Glomerular endothelial cell (primary cell): ENCODE measurements at places on chromosomes 13 and 19. TPM values are rescaled to one million over a fixed set of nuclear protein-coding genes. Genes with fewer than 3 reads are reported as not detected.
A peak's percentile ranks its signal among the peaks of the same experiment; 100 is the strongest.

DNA sequence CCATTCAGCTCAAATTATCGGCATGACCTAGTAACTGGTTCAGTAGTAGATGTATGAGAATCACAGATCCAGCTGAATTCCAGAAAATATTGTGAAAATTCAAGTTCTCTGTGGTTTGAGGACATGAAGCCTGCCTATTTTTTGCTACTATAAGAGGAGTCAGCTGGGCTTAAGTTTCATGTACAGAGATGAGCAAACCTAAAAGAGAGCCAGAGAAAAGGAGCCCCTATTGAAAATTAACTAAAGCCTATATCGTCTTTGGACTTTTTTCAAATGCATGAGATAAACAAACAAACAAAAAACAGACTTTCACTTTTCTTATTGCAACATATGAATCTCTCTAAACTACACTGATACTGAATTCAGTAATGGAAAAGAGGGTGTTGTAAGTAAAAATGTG is 106.8 kb upstream of the SPRY2 start:
- no peak for DNase-seq

DNA sequence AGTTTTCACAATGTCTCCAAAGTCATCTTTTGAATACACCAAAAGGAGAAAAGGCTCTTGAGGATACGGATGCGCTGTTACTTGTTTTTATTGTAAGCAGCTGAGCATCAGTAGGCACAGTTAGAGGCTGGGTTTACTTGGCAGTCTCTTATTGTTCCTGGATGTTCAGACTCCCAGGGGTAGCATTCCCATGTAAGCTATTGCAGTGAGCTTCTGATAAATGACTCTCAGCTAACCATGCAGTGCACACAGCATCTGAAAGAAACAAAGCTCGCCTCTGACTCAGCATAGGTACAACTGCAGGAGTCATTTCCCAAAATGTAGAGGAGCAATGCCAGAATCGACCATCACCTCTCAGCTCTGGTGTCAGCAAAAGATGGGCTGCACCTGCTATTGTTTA is 84.8 kb downstream of the DCT start:
- no peak for DNase-seq

Gene ACTMAP
- 5.7 and 6.7 TPM in 2 replicates for total RNA-seq

Gene CPB2
- total RNA-seq = not detected in 2 replicates

- DNase-seq = no peak
Measured at GRCh38 chr13:66111628-66112027, 1118.5 kb downstream of the PCDH9 start.

Gene MAMSTR
- 0.29 and 1.6 TPM in 2 replicates for total RNA-seq

Gene IZUMO4
- 0.99 and 6.6 TPM in 2 replicates for total RNA-seq

- no peak for DNase-seq
Measured at GRCh38 chr13:113853518-113854237, 10.2 kb downstream of the GAS6 start.

GRCh38 chr13:50334944-50335343 is 319.7 kb downstream of the KCNRG start:
- DNase-seq = peak; percentile 85

Gene GTPBP3
- total RNA-seq = 16.6 and 34.1 TPM in 2 replicates

DNA sequence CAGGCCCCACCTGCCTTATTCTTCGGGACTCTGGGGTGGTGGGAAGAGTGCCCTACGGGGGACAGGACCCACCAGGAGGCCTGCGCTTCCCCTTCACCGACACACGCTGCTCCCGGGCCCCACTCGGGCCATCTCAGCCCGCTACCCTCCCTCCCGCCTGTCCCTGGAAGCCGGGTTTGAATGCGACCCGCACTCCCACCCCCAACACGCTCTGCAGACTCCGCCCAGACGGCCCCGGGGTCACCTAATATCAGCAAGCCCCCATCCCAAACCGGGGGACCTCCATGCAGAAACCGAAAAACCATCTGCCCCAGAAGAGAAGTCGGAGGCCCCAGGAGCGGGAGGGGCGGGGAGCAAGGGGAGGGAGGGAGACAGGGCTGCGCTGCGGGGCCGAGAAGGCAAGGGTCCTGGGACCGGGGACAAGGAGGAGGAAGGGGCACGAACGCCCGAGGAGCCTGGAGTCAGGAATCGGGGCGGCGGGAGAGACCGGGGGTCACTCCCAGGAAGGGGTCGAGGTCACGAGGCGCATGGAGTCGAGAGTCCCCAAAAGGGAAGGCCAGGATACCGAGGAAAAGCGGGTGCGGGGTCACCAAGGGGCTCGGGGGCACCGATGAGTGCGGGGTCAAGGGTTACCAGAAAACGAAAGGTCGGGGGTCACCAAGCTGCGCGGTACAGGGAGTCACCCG is 766 bp downstream of the SBNO2 start:
- DNase-seq = no peak

GRCh38 chr19:48617146-48617937 is 1.6 kb downstream of the RPL18 start:
- DNase-seq = no peak

Gene FAM216B
- total RNA-seq = not detected in 2 replicates

Gene IRF2BP1
- 27.1 and 32.3 TPM in 2 replicates for total RNA-seq

- no peak for DNase-seq
Measured at GRCh38 chr19:55635856-55636440, 4.9 kb upstream of the ZNF580 start.

GRCh38 chr19:51948975-51949374 is 21.7 kb downstream of the ZNF613 start:
- DNase-seq = no peak

GRCh38 chr13:40013554-40013953 is 358.1 kb downstream of the COG6 start:
- no peak for DNase-seq

DNA sequence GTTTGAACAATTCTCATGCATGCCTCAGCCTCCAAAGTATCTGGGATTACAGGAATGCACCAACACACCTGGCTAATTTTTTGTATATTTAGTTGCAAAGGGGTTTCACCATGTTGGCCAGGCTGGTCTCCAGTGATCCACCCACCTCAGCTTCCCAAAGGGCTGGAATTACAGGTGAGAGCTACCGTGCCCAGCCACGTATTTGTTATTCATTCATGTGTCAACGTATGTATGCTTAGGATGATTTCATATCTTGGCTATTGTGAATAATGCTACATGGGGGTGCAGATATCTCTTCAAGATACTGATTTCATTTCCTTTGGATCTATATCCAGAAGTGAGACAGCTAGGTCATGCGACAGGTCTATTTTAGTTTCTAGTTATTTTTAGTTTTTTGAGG is 113.4 kb downstream of the TSHZ3 start:
- DNase-seq = no peak

- DNase-seq = no peak
Measured at GRCh38 chr13:102901615-102902305, 55.9 kb downstream of the ERCC5 start.

DNA sequence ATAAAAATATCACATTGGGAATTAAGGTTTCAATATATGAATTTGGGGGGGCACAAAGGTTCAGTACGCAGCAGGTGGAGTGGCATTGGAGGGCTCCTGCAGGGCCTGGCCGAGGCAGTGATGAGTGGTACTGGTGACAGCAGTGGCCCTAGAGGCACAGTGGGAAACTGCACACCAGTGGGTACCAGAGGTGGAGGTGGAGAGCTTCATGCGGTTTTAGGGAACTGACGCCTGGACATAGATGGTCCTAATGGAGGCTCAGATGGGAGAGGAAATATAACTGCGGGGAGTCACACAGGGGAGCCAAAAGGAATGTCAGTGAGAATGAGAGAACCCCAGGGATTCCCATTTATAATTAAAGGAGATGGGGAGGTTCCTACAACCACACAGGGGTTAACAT is 156.2 kb downstream of the COG6 start:
- DNase-seq = no peak

GRCh38 chr13:60210510-60211330 is 47.0 kb upstream of the DIAPH3 start:
- no peak for DNase-seq

Gene CACNA1A
- total RNA-seq = 0.34 and 0.58 TPM in 2 replicates

DNA sequence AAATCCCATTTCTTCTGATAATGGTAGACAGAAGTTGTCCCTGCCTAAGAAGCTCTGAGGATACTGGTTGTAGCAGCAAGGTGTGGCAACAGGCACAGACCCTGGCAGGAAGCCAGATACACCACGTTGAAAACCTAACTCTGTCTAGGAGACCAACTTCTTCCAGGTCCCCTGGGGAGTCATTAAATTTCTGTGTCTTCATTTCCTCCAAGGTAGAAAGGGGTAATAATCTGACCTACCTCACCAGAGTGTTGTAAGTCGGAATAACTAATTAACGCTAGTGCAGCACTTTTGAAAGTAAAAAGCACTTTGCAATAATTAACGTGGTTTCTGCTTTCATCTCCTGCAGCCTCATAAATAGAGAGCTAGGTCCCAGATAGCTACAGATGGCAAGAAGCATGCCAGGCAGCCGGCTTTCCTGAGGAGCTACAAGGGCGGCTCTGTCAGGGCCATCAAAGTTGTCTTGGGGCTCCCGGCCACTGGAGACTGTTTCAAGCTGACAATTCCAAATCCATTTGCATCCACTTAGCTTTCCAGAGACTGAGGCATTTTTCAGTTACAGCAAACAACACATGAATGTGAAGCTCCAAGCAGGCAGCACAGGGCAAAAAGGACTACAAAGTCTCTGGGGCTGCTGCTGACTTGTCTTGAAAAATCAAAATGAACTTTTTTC is 176.2 kb downstream of the FOXO1 start:
- no peak for DNase-seq

GRCh38 chr13:51844862-51845573 is at the start of gene TMEM272:
TMEM272 (minus strand) TSS chr13:51845177; CDS start chr13:51838530, 6,647 bp downstream.
- DNase-seq = no peak

GRCh38 chr19:19429361-19429760 is 23.9 kb downstream of the GATAD2A start:
- no peak for DNase-seq

- no peak for DNase-seq
Measured at GRCh38 chr13:91647361-91647990, 249.1 kb downstream of the GPC5 start.

Gene CAPS
- total RNA-seq = 3.7 and 8.4 TPM in 2 replicates

Gene CDC42EP5
- total RNA-seq = 172 and 177 TPM in 2 replicates

DNA sequence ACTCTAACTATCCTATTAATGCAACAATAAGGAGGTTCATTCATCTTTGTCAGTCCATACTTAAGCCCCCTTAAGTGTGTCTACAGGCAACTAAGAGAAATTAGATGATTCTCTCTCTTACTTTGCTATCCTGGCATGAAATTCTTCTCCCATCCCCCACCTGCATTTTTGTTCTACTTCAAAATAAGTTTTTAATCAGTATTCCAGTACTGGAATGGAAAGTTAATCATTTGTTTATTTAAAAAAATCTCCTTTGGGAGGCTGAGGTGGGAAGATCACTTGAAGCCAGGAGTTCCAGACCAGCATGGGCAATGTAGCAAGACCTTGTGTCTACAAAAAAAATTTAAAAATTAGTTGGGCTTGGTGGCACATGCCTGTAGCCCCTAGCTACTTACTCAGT is 222.1 kb downstream of the MZT1 start:
- no peak for DNase-seq

Gene ZNF256
- total RNA-seq = 3.3 and 5.0 TPM in 2 replicates

Gene USHBP1
- 31.3 and 40.0 TPM in 2 replicates for total RNA-seq

DNA sequence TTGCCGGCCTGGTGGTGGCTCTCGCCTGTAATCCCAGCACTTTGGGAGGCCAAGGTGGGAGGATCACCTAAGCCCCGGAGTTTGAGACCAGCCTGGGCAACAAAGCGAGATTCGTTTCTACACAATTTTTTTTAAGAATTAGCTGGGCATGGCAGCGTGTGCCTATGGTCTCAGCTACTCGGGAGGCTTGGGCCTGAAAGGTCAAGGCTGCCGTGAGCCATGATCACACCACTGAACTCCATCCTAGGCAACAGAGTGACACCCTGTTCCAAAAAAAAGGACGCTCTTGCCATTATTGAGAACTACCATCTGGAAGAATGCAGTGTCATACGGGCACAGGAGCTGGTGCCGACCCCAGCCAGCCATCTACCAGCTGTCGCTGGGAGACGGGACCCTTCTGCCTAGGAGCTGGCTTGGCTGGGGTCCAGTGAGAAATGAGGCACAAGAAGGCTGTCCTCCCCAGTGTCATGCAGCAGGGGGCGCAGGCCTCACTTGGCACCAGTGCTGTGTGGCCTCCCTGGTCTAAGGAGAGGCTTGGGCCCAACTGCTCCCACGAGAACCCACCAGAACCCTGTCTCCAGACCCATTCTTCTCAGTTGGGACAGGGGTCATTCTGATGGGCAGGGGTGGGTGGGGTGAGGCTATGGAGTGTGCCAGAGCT is 12.2 kb upstream of the RELB start:
- DNase-seq = no peak

DNA sequence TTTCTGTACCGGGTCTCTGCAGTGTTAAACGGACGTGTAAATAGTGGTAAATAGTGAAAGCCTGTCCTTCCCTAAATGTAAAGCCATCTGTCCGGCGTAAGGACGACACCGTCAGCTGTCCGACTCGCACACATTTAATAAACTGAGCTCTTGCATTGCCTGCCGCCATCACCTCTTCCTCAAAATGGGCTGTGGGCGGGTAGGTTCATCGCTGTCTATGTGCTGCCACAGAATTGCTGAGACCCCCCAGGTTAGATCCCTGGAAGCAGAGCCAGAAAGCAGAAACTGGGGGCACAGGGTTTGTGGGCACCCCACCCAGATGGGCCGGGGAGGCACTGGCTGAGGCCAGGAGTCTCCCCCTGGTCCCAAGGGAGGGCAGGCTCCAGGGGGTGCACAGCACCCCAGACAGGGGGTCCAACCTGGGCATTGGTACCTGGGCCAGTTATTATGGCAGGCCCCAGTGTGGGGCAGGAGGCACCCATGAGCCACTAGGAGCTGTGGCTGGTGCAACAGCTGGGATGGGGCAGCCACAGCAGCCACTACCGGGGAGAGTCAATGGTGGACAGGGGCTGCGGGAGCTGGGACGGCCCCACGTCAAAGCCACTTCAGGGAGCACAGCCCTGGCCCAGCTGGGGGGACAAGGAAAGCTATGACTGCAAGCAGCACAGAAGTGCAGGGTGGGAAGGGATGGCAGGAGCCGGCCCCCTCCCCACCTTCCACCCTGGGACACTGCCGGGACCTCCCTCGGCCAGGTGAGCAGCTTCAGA is 5.7 kb downstream of the C19orf25 start:
- DNase-seq = no peak

- DNase-seq = no peak
Measured at GRCh38 chr13:33352526-33352925, 67.0 kb upstream of the STARD13 start.

DNA sequence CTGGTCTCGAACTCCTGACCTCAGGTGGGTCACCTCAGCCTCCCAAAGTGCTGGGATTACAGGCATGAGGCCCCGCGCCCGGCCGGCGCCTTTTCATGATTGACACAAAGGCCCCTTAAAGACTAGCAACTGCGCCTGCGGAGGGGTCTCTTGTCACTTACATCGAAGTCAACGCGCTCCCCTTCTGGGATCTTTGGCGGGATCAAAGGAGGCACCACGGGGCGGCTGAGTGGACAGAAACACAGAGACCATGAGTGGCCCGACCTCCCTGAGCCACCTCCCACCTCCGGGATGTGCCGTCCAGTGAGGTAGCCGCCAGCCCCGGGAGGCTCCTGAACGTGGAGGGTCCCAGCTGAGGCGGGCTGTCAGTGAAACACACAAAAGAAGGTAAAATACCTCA is 7.3 kb downstream of the TNNT1 start:
- no peak for DNase-seq

- no peak for DNase-seq
Measured at GRCh38 chr19:54281007-54281728, at the start of gene LILRB2. LILRB2 (minus strand) TSS chr19:54281110; CDS start chr19:54280496, 614 bp downstream.

GRCh38 chr13:28415994-28416421 is 78.9 kb downstream of the FLT1 start:
- no peak for DNase-seq

GRCh38 chr19:15398501-15399233 is 19.1 kb upstream of the AKAP8 start:
- DNase-seq = no peak

GRCh38 chr13:94318418-94318817 is 161.1 kb downstream of the DCT start:
- DNase-seq = no peak

Gene FCAR
- total RNA-seq = 1.1 TPM in 1 of 2 replicates, not detected in the other
